ENCODE measurements at places on chromosomes 16 and 17. TPM values are rescaled to one million over a fixed set of nuclear protein-coding genes. Genes with fewer than 3 reads are reported as not detected.

The CTRB2 gene
- total RNA-seq: not detected

The KRTAP4-12 gene
- total RNA-seq: not detected

The OR1A1 gene
- not detected for total RNA-seq

The NFATC3 gene
- total RNA-seq: 60.6 TPM

The TLCD2 gene
- 3.7 TPM for total RNA-seq

The KRT14 gene
- 388 TPM for total RNA-seq

The CPHXL2 gene
- not detected for total RNA-seq

The CD300LB gene
- total RNA-seq: not detected

The BAHCC1 gene
- total RNA-seq: 11.7 TPM

The MLLT6 gene
- 90.5 TPM for total RNA-seq

The ITGAX gene
- total RNA-seq: 5.1 TPM

The WNK4 gene
- 0.66 TPM for total RNA-seq

The MXRA7 gene
- total RNA-seq: 113 TPM

The NPIPB2 gene
- total RNA-seq: 23.9 TPM

The OR3A3 gene
- not detected for total RNA-seq

The TBC1D3G gene
- not detected for total RNA-seq

The BICDL2 gene
- 31.5 TPM for total RNA-seq

The TBC1D3C gene
- total RNA-seq: not detected

The LPO gene
- not detected for total RNA-seq

The KRT34 gene
- not detected for total RNA-seq

The CAVIN1 gene
- 306 TPM for total RNA-seq

The KRTAP4-4 gene
- total RNA-seq: not detected

The ARHGDIG gene
- 0.80 TPM for total RNA-seq

The CRHR1 gene
- 1.6 TPM for total RNA-seq

The MT1H gene
- not detected for total RNA-seq

The CIBAR2 gene
- total RNA-seq: not detected

The ABCC6 gene
- 3.6 TPM for total RNA-seq

The PIMREG gene
- total RNA-seq: not detected

The DPEP3 gene
- not detected for total RNA-seq

The ANKS4B gene
- total RNA-seq: not detected

The MYLK3 gene
- total RNA-seq: 0.59 TPM

The VTN gene
- 12.1 TPM for total RNA-seq

The RNF112 gene
- total RNA-seq: 2.9 TPM

The KCNAB3 gene
- 0.48 TPM for total RNA-seq

The CCL8 gene
- 0.88 TPM for total RNA-seq

The TNFRSF13B gene
- 2.9 TPM for total RNA-seq

The PRR29 gene
- total RNA-seq: 1.3 TPM

The BIRC5 gene
- 1.9 TPM for total RNA-seq

The USH1G gene
- not detected for total RNA-seq

The GAS7 gene
- total RNA-seq: 21.8 TPM

The TBC1D28 gene
- total RNA-seq: not detected

The CACNG3 gene
- total RNA-seq: not detected

The TLCD3A gene
- 5.9 TPM for total RNA-seq

The KRT36 gene
- not detected for total RNA-seq

The MYO1D gene
- total RNA-seq: 114 TPM

The TMEM11 gene
- total RNA-seq: 28.1 TPM

The KCNH6 gene
- not detected for total RNA-seq

The CSH2 gene
- total RNA-seq: not detected

The C17orf100 gene
- total RNA-seq: 0.16 TPM

The MEFV gene
- 0.66 TPM for total RNA-seq

The CES3 gene
- total RNA-seq: 0.29 TPM

The TBC1D24 gene
- 16.7 TPM for total RNA-seq

The SLC47A1 gene
- 8.8 TPM for total RNA-seq
